Naive thymus-derived CD8-positive, alpha-beta T cell (primary cell): ENCODE measurements at places on chromosomes 1 and 21. TPM values are rescaled to one million over a fixed set of nuclear protein-coding genes. Genes with fewer than 3 reads are reported as not detected.
A peak's percentile ranks its signal among the peaks of the same experiment; 100 is the strongest.

- H3K36me3 ChIP-seq = no peaks in the 10 kb centered on the region
- no peak for DNase-seq
- H3K27me3 ChIP-seq = no peaks in the 10 kb centered on the region
- no peak overlapping the region for H3K4me3 ChIP-seq
Measured at GRCh38 chr1:61426254-61426653, 298.7 kb downstream of the TM2D1 start.

- H3K27me3 ChIP-seq = no peaks in the 10 kb centered on the region
- peak; percentile 43 for DNase-seq
- H3K4me1 ChIP-seq = peaks cover 16% of the 10 kb centered on the region
- H3K27ac ChIP-seq = peak within 1 kb of the TSS; percentile 95
- peak within 1 kb of the TSS; percentile 82 for H3K4me3 ChIP-seq
- no peaks in the 10 kb centered on the region for H3K36me3 ChIP-seq
Measured at GRCh38 chr1:44031252-44032169, at the start of gene SLC6A9. Gene SLC6A9, minus strand, starts transcription at chr1:44031462. Its CDS starts 7,185 bp downstream, at chr1:44024277.

- no peak overlapping the region for H3K4me3 ChIP-seq
- no peak for DNase-seq
- no peak overlapping the region for H3K27ac ChIP-seq
Measured at GRCh38 chr1:42168763-42169162, 4.2 kb upstream of the GUCA2A start.

DNA sequence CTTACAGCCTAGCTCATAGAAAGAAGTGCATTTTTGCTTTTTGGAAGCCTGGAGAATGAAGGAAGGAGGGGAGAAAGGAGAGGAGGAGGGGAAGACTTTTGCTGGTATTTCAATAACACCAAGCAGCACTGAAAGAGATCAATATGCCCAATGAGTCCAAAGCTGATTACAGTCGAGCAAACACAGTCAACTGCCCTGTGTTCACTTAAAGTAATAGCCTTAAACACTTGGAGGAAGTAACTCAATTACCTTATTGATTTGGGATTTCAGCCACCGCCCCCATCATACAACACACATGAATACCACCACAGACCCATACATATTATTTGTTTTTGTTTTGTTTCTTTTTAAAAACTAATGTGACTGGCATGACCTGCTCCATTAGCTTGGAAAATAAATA lies 23.3 kb upstream of the RXRG start:
- no peak overlapping the region for H3K4me3 ChIP-seq
- no peaks in the 10 kb centered on the region for H3K36me3 ChIP-seq
- H3K27ac ChIP-seq = no peak overlapping the region
- no peaks in the 10 kb centered on the region for H3K4me1 ChIP-seq
- peaks cover 10% of the 10 kb centered on the region for H3K27me3 ChIP-seq
- DNase-seq = no peak

GRCh38 chr1:63545780-63546179 lies 22.5 kb downstream of the EFCAB7 start:
- DNase-seq = no peak
- no peak overlapping the region for H3K27ac ChIP-seq
- peaks cover 46% of the 10 kb centered on the region for H3K36me3 ChIP-seq
- no peaks in the 10 kb centered on the region for H3K4me1 ChIP-seq
- no peaks in the 10 kb centered on the region for H3K27me3 ChIP-seq

- H3K36me3 ChIP-seq = no peaks in the 10 kb centered on the region
- no peak overlapping the region for H3K27ac ChIP-seq
- peak overlapping the region; percentile 45 for H3K4me3 ChIP-seq
- H3K27me3 ChIP-seq = peaks cover 33% of the 10 kb centered on the region
Measured at GRCh38 chr1:38046884-38047602, 450 bp upstream of the POU3F1 start.

- H3K27ac ChIP-seq = no peak overlapping the region
- no peak for DNase-seq
- H3K4me1 ChIP-seq = no peaks in the 10 kb centered on the region
- H3K4me3 ChIP-seq = no peak overlapping the region
Measured at GRCh38 chr1:183859119-183859518, 54.2 kb downstream of the RGL1 start.

DNA sequence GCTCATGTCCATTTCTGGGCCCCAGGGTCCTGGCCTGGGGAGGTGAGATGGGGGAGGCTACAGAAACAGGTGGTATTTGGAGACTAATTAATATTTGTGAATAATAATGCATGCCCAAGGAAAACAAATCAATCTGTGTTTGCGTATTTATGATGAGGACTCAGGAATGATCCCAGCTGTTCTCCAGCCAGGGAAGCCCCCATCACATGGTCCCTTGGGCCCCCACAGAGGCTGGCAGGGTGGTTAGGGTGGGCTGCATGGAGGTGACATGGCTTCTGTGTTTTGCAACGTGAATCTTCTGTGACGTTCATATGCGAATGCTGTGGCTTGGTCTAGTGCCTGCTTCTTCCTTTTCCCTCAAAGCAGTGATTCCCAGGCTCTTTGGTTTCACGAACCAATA lies 10.5 kb downstream of the PTPRF start:
- H3K36me3 ChIP-seq = no peaks in the 10 kb centered on the region
- no peak overlapping the region for H3K27ac ChIP-seq
- DNase-seq = no peak
- H3K27me3 ChIP-seq = no peaks in the 10 kb centered on the region

DNA sequence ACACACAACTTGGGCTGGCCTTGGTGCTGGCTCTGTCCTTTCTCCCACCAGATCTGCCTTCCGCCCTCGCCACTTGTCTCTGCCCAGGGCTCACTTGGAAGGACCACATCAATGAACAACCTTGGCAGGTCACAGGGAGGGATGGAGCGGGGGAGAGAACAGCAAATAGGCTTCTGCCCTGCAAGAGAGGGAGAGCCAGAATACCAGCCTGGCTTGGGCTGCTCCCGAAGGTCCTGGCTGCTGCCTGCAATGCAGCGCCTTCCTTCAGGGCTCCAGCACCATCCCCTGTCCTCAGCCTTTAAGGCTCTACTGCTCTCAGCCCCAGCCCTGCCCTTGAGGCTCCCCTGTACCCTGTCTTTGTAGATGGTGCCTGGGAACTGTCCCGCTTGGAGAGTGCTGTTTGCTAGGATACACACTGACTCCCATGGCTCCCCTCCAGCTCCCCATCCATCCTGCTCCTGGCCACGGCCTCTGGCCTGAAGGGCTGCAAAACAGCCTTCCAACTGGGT lies 43.8 kb downstream of the HIVEP3 start:
- H3K27me3 ChIP-seq = no peaks in the 10 kb centered on the region
- peak overlapping the region; percentile 80 for H3K27ac ChIP-seq
- H3K4me3 ChIP-seq = no peak overlapping the region
- H3K4me1 ChIP-seq = peaks cover 1% of the 10 kb centered on the region
- no peak for DNase-seq

- peaks cover 85% of the 10 kb centered on the region for H3K4me1 ChIP-seq
- no peak for DNase-seq
- H3K36me3 ChIP-seq = no peaks in the 10 kb centered on the region
- H3K27me3 ChIP-seq = peaks cover 3% of the 10 kb centered on the region
- peak overlapping the region; percentile 97 for H3K27ac ChIP-seq
Measured at GRCh38 chr1:111212634-111213335, 12.3 kb upstream of the DENND2D start.

GRCh38 chr1:3632298-3632697 lies 7.5 kb downstream of the TPRG1L start:
- H3K4me1 ChIP-seq = no peaks in the 10 kb centered on the region
- no peaks in the 10 kb centered on the region for H3K27me3 ChIP-seq
- peaks cover 18% of the 10 kb centered on the region for H3K36me3 ChIP-seq
- no peak for DNase-seq
- H3K27ac ChIP-seq = no peak overlapping the region
- no peak overlapping the region for H3K4me3 ChIP-seq

GRCh38 chr21:14312871-14313270 lies 70.1 kb downstream of the HSPA13 start:
- no peaks in the 10 kb centered on the region for H3K27me3 ChIP-seq
- H3K4me3 ChIP-seq = no peak overlapping the region
- no peak for DNase-seq
- H3K27ac ChIP-seq = no peak overlapping the region
- no peaks in the 10 kb centered on the region for H3K36me3 ChIP-seq
- no peaks in the 10 kb centered on the region for H3K4me1 ChIP-seq

DNA sequence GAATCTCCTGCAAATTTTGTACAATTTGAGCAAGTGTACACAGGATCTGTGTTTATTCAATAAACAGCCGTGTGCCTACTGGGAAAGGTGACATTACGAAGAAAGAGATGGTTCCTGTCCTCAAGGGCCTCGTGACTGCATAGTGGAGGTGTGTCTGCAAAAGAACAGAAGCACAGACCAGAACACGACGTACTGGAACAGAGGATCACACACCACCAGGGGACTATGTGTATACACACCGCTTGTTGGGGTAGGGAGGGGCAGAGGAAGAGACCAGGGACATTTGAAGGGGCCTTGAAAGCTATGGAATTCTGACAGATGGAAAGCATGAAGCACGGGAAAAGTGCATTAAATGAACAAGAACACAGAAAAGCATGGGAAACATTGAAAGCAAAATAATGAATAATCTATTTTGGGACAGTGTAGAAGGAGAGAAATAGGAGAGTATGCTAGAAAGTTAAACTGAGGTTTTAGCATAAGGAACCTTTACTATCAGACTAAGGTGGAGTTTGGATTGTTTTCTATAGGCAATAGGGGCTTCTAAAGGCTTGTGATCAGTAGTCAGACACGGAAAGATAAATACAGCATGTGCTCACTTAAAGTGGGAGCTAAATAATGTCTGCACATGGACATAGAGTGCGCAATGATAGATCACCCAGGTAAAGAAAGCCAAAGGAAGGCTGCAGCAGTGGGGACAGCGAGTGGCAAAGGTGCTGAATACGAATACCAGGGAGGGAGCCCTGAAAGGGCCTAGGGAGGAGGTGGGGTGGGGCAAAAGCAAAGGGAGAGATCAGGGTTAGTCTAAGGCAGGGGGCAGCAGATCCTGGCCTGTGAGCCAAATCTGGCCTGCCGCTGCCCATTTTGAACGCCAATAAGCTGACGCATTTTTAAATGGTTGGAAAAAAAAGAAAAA lies 11.0 kb downstream of the JAK1 start:
- no peaks in the 10 kb centered on the region for H3K36me3 ChIP-seq
- H3K27me3 ChIP-seq = no peaks in the 10 kb centered on the region
- DNase-seq = no peak
- no peak overlapping the region for H3K27ac ChIP-seq
- no peak overlapping the region for H3K4me3 ChIP-seq

- peaks cover 1% of the 10 kb centered on the region for H3K4me1 ChIP-seq
- no peaks in the 10 kb centered on the region for H3K36me3 ChIP-seq
- H3K27me3 ChIP-seq = no peaks in the 10 kb centered on the region
- H3K27ac ChIP-seq = no peak overlapping the region
- no peak overlapping the region for H3K4me3 ChIP-seq
- DNase-seq = no peak
Measured at GRCh38 chr21:29007810-29008209, 11.3 kb downstream of the RWDD2B start.

DNA sequence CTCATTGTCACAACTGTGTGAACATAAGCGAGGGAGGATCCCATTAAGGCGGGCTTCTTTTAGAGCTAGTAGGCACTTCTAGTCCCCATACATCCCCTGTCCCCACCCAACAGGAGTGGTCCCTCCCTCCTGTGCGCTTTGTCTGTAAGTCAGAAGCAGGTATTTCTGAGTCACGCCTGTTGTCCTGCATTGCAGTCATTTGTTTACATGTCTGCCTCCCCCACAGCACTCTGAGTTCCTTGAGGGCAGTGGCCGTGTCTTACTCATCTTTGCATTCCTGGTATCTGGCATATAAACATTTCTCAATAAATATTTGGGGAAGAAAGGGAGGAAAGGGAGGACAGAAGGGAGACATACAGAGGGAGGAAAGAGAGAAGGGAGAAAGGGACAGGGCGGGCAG lies 40.3 kb downstream of the PLEKHA6 start:
- H3K27me3 ChIP-seq = no peaks in the 10 kb centered on the region
- no peaks in the 10 kb centered on the region for H3K36me3 ChIP-seq
- no peak overlapping the region for H3K27ac ChIP-seq
- no peak for DNase-seq
- peaks cover 2% of the 10 kb centered on the region for H3K4me1 ChIP-seq
- H3K4me3 ChIP-seq = no peak overlapping the region

- no peak for DNase-seq
- peaks cover 46% of the 10 kb centered on the region for H3K27me3 ChIP-seq
- peak overlapping the region; percentile 85 for H3K4me3 ChIP-seq
- H3K4me1 ChIP-seq = peaks cover 11% of the 10 kb centered on the region
- no peak overlapping the region for H3K27ac ChIP-seq
Measured at GRCh38 chr1:65149351-65150107, 1.5 kb downstream of the AK4 start.

DNA sequence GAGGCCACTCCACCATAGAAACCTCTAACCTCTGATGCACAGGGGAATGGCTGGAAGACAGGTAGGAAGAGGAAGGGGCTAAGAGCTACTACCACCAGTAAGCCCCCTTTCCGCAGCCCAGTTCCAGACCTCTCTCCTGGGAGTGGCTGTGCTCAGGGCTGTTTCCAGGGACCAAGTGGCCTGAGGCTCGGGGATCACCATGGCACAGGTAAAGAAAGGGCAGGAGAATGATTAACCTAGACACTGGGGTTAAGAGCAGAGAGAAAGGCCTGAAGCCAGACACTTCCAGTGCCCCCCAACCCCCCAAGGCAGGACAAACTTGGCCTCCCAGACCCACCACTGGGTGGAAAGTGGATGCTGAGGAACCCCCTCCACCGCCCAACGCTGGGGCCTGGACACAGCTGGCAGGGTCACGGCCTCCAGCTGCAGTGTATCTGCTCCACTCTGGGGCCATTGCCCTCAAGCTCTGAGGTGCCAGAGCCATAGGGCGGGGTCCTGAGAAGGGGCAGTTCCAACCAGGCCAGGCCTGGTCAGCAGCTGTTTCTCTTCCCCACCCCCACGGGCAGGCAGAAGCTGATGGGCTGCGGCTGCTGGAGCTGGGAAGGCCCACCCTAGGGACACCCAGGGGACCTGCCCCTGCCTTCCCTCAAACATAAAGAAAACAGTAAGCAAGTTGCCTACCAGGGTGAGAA lies 2.6 kb downstream of the TAGLN2 start:
- peak overlapping the region; percentile 100 for H3K27ac ChIP-seq
- peak; percentile 29 for DNase-seq
- peak overlapping the region; percentile 100 for H3K4me3 ChIP-seq
- peaks cover 52% of the 10 kb centered on the region for H3K4me1 ChIP-seq
- peaks cover 17% of the 10 kb centered on the region for H3K36me3 ChIP-seq

GRCh38 chr1:30033256-30034104 lies 689.9 kb downstream of the MATN1 start:
- no peaks in the 10 kb centered on the region for H3K4me1 ChIP-seq
- H3K36me3 ChIP-seq = no peaks in the 10 kb centered on the region
- H3K27me3 ChIP-seq = peaks cover 16% of the 10 kb centered on the region
- H3K4me3 ChIP-seq = no peak overlapping the region
- no peak for DNase-seq
- no peak overlapping the region for H3K27ac ChIP-seq

GRCh38 chr1:4421986-4422385 lies 232.4 kb upstream of the AJAP1 start:
- no peaks in the 10 kb centered on the region for H3K4me1 ChIP-seq
- no peak overlapping the region for H3K27ac ChIP-seq
- H3K4me3 ChIP-seq = no peak overlapping the region
- no peaks in the 10 kb centered on the region for H3K36me3 ChIP-seq
- DNase-seq = no peak

Gene RGS16
- 0.41 TPM for total RNA-seq

Gene NPHS2
- total RNA-seq = not detected

Gene S100A3
- not detected for total RNA-seq

Gene TAS1R1
- not detected for total RNA-seq

Gene PTAFR
- total RNA-seq = 0.70 TPM

Gene HIVEP3
- 6.3 TPM for total RNA-seq

Gene GUK1
- total RNA-seq = 189 TPM

Gene WNT3A
- total RNA-seq = not detected

Gene ZBED6
- total RNA-seq = 30.3 TPM

Gene CR1L
- total RNA-seq = not detected

Gene CCDC30
- 5.4 TPM for total RNA-seq
